T1000 (cell line): ENCODE measurements at places on chromosomes 2 and 18.

GRCh38 chr2:149729586-149729985 lies 142.0 kb upstream of the MMADHC start:
- no peak for DNase-seq

- DNase-seq, result no peak
Measured at GRCh38 chr2:98465456-98466226, 21.0 kb downstream of the INPP4A start.

DNA sequence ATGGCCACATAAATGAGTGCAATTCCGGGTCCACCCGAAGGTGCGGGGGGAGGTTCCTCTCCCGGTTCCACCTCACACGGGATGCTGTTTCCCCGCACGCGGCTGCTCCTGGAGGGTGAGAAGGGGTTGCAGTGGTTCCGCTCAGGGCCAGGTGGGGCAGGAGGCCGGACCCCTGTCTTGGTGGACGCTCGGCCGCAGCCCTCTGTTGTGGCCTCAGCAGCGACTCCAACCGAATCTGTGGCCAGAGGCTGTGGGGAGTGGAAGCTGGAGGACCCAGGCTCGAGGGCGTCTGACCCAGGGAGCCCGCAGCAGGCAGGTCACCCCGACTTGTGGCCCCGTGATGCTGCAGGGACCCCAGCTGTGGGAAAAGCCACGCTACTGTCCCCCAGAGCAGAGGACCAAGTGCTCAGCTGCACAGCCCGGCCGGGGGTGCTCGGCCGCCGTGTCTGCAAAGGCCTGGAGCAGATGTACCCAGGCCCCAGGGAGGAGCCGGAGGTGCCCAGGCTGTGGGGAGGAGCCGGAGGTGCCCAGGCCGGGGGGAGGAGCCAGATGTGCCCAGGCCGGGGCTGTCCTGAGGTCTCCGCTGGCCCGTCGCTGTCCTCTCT lies 83.9 kb downstream of the RTP5 start:
- no peak for DNase-seq

DNA sequence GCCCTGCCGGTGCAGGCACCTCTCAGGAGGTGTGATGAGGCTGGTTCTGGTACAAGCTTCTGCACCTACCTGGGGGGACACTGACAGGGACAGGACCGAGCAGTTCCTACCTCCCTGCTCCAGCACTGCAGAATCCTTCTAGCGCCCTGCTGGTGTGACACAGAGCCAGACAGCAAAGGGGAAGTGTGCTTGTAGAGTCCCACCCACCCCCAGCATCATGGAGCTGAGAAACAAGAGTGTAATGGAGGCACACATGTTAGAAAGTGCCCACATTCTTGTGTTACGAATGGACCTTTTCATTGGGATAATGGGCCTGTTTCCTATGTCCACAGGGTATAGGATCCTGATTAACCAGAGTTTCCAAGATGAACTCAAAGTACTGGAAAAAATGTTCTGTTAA lies 38.3 kb downstream of the OXER1 start:
- no peak for DNase-seq
